ENCODE measurements at places on chromosomes 13 and 19.

- no peak for DNase-seq
Observed at GRCh38 chr13:46949211-46949610, 52.4 kb upstream of the HTR2A start.

DNA sequence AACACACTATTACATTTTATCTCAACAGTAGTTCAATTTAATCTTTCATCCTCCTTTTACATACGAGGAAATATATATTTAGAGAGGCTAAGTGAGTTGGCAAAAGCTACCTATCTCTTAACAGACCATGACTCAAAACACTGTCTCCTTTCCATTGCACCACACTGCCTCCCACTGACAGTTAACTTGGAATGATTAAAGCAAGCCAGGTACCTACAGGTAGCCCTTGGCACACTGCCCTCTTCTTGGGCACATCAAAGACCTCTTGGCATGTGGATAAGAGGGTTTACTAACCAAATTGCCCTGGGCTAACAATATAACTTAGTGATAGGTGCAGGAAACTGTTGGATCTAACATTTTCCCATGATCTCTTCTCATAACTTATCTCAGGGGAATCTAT, 1.8 kb downstream of the ABHD13 start:
- no peak for DNase-seq

GRCh38 chr13:98214707-98215106, 37.6 kb upstream of the RNF113B start:
- no peak for DNase-seq

DNA sequence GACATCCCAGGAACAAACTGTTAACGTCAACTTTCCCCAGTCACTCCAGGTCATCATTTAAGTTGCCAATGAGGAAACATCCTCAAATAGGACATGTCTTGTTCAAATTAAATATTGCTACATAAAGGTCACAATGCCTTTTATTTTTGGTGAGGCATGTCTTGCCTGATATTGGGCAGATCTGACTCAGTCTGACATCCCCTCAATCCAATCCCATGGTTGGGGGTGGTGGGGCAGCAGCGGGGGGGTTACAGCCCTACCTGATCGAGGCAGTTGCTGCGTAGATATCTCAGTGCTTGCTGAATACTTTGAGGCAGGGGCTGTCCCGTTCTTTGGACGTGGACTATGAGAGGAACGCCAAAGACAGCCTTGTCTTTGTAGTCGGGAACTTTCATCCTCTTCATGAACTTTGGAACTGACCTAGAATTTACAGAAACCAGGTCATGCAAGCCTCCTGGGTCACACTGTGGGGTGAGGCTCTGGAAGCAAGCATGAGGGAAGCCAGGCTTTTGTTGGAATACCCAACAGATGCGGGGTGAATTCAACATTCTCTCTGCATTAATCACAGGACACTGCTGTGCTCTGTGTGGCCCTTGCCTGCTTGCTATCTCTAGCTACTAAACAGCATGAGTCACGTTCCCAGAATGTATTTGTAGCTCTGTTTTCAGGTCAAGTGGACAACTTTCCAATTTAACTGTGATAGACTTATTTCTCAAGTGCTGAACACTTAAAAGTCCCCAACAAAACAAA, 109.8 kb downstream of the KL start:
- no peak for DNase-seq

GRCh38 chr19:33468361-33469170, 53.0 kb downstream of the PEPD start:
- DNase-seq = no peak

- no peak for DNase-seq
Observed at GRCh38 chr13:59086147-59086546, 1077.6 kb downstream of the DIAPH3 start.

DNA sequence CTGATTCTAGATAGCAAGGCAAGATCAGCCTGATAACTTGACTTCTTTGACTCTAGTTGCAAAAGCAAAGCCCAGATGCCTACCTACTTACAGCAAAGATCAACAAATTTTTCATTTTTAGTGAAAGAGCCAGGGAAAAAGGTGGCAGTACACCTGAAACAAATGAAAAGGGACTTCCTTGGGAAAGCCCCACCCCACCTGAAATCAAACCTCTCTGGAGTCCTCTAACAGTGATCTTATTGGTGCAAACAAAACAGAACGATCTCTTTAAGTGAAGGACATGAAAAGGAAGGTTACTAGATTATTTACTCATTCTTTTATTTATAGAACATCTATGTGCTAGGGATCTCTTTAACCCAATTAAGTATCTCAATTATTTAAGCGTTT, 507 bp upstream of the LCP1 start:
- DNase-seq = no peak

DNA sequence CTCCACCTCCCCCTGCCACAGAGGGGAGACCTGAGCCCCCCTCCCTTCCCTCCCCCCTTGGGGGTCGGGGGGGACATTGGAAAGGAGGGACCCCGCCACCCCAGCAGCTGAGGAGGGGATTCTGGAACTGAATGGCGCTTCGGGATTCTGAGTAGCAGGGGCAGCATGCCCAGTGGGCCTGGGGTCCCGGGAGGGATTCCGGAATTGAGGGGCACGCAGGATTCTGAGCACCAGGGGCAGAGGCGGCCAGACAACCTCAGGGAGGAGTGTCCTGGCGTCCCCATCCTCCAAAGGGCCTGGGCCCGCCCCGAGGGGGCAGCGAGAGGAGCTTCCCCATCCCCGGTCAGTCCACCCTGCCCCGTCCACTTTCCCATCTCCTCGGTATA, 2.4 kb upstream of the APOE start:
- no peak for DNase-seq

DNA sequence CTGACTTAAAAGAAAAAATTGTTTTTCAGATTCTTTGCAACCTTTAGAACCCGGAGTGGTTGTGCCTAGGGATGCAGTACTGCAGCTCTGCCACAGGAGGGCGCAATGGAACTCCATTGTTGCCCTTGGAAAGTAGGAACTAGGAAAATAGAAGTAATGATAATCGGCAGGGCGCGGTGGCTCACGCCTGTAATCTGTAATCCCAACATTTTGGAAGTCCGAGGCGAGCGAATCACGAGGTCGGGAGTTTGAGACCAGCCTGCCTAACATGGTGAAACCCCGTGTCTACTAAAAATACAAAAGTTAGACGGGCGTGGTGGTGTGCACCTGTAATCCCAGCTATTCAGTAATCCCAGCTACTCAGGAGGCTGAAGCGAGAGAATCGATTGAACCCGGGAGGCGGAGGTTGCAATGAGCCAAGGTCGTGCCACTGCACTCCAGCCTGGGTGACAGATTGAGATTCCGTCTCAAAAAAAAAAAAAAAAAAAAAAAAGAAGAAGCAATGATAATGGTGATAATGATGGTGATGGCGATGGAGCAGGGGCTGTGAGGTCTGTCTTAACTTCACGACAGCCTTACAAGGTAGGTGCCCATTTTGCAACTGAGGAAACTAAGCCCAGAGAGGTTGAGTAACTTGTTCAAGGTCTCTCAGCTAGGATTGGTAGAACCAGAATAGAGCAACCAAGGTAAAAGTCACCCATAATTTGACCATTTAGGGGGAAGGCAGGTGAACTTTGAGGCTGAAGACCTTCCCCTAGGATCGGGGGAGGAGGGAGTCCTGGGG, 5.5 kb upstream of the ADAMTS10 start:
- DNase-seq = peak; percentile 32

- no peak for DNase-seq
Observed at GRCh38 chr13:44685641-44686040, 109.5 kb upstream of the TSC22D1 start.

DNA sequence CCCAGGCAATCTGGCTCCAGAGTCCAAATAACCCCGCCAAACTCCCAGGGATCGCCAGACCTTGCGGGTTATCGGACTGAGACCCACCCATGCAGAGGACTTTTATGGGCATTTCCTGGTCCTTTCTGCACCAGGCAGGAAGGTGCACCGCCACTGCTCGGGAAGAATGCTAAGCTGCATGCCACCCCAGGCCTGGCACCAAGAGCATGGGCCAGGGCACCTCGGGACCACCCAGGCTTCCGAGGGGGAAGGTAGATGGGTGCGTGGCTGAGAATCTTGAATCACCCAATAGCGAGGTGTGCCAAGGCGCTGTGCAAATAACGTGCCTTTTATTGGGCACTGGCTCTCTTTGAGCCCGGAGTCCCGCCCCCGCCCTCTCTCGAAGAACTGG, 422 bp upstream of the ZNF575 start:
- no peak for DNase-seq

DNA sequence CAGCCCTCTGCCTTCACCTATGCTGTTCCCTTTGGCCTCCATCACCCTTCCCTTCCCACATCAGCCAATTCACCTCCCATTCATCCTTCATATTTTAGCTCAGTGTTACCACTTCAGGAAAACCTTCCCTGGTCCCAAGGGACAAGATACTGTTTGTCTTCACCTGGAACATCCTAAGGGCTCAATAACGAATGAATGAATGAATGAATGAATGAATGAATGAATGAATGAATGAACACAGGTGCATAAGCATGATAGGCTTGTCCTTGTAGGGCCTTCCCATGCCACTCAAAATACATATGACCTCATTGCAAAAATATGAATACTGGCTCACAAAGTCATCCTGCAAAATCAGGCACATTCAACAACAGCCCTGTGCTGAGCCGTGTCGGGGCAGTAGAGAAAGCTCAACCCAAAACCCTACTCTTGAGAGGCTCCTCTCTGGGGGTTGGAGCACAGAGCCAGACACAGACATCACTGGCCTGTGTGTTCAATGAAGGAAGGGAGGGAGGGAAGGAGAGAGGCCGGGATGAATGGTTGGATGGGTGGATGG, 33.7 kb upstream of the TPM4 start:
- no peak for DNase-seq

DNA sequence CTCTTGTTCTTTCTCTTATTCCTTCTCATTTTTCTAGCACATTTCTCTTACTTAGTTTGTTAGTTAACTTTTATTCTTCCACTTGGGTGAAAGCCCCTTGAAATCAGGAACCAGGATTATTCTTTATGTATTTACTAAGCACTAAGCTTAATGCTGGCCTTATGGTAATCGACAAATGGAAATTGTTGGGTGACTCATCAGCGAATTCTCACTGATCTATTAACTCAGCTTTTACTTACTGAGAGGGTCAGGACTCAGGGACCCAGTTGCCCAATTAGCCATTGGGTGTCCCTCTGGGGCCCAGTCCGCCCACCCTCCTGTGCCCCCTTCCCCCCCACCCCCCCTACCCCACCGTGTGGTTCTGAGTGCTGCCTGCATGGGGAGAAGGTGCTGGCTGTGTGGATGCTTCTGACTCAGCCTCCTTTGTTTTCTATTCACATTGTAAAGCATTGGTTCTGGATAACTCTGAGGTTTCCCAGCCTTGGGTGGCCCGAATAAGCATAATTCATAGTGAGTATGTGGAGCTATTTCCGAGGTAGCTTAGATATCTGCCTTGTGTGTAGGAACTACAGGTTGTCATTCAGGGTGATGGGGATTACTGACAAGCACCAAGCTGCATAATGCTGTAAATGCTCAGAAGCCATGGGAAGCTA, 240.9 kb downstream of the FGF9 start:
- DNase-seq = no peak

DNA sequence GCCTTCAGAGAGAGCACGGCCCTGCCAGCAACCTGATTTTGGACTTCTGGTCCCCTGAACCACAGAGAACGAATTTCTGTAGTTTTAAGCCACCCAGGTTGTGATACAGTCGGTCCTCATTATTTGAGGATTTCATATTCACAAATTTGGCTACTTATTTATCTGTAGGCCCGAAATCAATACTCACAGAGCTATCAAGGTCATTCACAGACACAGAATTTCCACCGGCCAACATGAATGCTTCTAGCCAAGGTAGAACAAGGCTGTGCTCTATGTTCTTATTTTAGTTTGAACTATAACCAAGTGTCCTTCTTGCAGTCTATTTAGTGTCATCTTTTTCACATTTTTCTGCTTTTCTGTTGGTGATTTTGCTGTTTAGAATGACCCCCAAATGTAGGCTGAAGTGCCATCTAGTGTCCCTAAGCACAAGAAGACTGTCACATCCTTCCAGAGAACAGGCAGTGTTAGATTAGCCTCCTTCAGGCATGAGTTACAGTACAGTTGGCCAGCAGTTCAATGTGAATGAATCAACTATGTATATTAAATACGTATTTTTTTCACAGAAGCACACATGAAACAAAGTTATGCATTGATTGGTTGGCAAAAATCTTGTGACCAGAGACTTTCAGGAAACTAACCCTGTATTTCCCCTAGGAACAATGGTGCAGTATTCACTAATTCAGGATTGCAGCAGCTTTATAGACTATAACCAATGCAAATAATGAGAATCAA, 63.5 kb downstream of the C13orf42 start:
- no peak for DNase-seq

GRCh38 chr19:40646743-40647254, 43.7 kb downstream of the NUMBL start:
- DNase-seq = no peak

DNA sequence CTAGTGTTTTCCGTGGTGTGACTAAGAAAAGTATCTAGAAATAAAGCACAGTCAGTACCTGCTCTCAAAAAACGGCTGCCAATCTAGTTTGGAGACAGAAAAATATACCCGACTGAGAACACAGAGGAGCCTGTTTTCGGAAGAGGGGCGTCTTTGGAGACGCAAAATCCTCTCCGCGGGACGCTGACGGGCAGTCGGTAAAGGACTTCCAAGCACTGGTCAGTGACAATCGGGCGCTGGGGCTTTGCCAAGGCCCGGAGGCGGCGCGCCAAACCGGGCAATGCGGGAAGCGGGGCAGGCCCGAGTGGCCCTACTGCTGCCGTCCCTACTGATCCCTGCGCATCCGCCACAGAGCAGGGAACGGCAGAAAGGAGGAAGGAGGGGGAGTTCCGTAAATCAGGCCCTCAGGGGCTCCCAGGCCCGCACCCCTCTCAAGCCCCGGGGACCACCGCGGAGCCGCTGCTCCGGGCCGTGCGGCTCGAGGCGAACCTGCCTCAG, 588 bp upstream of the DPY19L3 start:
- DNase-seq = peak; percentile 2

DNA sequence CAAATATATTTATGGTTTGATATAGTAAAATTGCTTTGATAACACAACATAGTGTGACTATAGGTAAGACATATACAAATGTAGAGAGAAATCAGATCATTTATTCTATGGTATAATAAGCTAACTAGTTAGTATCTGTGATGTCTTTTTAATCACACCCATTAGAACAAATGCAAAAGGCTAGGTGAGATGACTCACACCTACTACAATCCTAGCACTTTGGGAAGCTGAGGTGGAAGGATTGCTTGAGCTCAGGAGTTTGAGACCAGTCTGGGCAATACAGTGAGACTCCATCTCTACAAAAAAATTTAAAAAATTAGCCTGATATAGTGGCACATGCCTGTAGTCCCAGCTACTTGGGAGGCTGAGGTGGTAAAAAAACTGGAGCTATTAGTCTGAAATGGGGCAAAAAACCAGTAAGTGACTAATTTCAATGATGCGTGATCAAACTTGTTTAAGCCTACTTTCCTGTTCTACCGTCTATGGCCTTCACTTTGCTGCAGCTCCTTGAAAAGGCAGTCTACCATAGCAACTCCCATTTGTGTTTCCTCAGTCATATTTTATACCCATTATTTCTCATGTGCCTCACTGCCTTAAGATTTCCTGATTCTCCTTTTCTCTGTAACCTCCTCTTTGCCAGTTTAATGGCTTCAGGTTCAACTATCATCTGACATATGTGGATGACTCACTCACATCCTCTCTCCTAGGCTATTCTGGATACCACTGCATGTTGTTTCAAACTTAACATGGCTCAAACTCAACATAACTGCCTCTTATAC, 12.5 kb downstream of the ALG5 start:
- DNase-seq = no peak
